ENCODE measurements at places on chromosomes 16 and 17.

GRCh38 chr17:46020023-46020761 is 21.1 kb downstream of the STH start:
- DNase-seq, result peak; percentile 60

- no peak for DNase-seq
Observed at GRCh38 chr17:57881143-57881542, 31.3 kb upstream of the MRPS23 start.

DNA sequence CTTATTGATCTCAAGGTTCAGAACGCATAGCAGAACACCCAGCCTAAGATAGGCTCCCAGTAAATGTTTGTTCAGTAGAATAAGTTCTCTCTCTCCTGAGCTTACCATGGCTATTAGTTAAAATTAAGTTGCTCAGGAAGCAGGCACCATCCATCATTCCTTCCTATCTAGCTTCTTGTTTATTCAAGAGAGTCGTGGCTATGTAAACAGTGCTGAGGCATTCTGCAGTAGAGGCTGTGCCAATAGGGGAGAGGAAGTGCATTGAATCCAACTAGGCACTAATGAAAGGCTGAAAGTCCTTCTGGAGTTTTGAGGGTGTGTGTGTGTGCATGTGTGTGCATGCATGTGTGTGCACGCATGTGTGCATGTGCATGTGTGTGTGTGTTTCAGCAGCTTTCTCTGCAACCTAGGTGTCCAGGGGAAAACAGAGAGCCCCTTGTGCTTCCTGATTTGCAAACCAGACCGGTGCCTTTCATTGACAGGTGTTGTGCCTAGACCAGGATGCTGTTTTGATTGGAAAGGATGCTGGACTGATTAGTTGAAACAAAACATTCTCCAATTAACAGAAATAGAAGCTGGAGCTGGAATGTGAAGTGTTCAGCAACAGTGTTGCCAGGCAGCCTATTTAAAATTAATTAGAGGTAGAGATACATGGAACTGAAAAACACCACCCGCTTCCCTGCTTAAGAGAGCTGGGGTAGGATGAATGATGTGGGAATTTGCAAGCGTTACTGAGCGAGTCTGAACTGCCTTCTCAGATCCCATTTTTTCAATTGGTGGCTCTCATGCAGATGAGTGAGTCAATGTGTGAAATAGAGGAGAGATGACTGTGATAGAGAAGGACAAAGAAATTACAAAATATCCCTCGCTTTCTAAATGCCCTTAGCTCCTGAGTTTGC is 103.3 kb upstream of the CLEC3A start:
- no peak for DNase-seq

DNA sequence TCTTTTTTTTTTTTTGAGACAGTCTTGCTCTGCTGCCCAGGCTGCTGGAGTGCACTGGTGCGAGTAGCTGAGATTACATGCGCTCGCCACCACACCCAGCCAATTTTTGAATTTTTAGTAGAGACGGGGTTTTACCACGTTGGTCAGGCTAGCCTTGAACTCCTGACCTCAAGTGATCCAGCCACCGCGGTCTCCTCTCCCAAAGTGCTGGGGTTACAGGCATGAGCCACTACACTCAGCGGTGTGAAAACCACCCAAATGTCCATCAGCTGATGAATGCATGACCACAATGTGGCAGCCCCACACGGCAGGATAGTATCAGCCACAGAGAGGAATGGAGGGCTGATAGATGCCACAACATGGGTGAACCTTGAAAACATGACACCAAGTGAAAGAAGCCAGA is 2.1 kb downstream of the P2RX5 start:
- DNase-seq, result peak; percentile 56

DNA sequence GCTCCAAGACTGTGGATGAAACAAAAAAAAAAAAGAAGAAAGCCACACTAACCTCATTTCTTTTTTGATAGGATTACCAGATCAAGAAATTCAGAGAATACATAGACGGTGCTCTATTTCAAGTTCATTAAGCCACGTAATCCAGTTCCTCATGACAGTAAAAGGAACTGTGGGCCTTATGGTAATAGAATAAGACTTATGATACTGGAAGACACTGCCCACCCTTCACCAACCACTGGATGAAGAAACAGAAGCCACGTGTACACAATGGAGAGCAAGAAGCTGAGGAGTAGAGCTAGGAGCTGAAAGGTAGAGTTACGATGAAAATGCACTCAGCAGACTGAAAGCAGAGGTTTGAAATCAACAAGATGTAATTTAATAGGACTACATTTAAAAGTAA is 11.2 kb downstream of the NCBP3 start:
- no peak for DNase-seq

DNA sequence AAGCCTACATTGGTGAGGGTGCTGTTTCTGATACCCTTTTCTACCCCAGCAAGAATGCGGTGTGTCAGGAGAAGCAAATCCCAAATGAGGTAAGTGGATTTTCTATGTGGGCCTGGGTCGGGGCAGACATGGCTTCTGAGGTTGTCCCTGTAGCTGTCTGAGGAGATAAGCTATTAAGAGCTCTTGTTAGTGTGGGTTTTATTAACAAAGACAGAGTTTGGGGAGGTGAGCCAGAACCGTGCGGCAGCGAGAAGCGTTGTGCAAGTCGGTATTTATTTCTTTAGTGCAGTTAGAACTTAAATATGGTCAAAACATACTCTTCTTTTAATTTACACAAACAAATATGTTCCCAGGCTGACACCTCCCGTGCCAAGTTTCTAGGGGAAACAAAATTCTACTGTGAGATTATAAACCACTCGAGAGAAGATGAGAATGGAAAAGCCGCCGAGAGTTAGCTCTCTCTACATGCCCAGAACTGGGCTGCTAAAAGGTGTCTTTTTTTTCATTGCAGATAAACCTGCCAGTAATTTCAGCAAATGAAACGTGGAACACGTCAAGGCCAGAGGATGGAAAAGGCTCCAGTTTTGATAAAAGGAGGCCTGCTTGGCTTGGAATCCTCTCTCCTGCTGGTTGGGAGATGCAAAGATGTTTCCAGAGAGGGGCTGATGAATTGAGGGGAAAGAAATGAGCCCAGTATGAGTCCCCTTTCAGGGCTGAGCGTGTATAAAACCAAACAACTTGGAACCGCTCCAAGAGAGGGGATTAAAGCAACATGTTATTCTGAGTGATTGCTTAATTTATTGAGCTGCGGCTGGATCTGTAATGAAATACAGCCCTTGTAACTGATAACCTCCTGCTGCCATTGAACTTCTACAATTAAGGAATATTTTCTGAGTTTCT is 254.6 kb downstream of the MRTFB start:
- no peak for DNase-seq

Measured in activated naive CD4-positive, alpha-beta T cell treated with Interleukin-2 at 50 U/mL for 16 hours (primary cell).